DMS153 (cell line): ENCODE measurements at places on chromosomes 3 and 15.

DNA sequence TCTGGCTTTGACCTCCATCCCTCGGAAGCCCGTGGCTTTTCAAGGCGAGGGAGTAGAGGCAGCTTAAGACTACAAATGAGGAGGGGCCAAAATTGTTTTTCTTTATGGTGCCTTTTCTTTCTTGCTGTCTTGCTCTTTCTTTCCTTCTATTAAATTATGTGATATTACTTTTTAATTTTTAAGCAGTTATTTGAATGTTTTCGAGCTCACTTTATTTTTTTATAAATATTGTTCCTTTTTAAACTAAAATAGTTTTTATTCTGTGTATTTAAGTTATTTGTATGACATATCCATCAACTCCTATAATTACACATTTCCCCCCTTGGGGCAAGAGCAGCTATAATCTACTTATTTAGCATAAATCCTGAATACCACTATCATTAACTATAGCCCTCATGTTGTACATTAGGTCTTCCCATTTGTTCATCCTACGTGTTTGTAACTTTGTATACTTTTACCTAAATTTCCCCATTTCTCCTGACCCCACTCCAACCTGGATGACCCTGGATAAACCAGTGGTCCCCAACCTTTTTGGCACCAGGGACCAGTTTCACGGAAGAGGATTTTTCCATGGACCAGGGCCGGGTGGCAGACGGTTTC, 622 bp upstream of the PLSCR1 start:
- DNase-seq = no peak

- no peak for DNase-seq
Observed at GRCh38 chr15:63945838-63946298, 100.4 kb downstream of the DAPK2 start.

- no peak for DNase-seq
Observed at GRCh38 chr3:180048103-180048502, 11.4 kb upstream of the PEX5L start.

DNA sequence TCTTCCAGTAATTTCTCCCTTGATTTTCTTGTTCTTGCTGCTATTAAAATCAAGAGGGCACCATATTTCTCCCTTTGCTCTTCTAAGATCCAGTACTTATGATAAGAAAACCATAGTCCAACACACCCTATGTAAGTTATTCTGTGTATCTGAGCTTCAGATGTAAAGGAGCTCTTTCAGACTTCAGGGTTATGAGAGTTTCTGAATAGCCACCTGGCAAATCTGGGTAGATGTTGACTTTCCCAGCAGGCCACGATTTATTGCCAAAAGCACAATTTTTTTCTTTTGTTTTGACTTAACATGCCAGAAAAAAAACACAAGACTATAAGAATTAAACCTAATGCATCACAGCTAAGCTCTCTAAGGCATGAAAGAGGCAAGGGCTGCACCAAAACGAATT, 1045.0 kb downstream of the FHIT start:
- DNase-seq = no peak

DNA sequence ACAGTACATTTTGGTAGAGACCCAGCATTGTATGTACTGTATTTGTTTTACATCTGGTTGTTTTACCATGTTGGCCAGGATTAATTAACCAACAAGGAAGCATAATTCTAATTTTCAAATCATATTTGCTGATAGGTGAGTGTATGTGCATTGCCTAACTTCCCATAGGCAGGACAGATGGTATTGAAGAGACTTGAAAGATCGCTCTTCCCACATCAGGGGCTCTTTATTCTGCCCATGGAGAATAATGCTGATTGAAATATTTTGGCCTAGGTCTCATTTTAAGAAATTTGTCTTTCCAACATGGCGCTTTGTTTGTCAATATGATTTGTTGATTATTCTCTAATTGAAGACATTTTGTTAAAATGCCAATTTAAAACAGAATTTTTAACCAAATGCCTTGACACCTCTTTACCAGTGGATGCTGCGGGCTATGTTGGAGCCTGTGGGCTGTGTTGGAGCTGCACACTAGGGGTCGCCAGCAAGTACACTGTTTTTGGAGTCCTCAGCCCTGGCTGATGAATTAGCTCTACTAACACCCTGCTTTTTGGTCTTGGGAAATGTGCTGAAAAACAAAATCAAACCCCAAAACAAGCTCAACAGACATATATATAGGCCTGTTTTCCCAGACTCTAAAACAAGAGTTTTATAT, 5.3 kb downstream of the P2RY12 start:
- DNase-seq = no peak

GRCh38 chr15:65331811-65332210, 27.3 kb downstream of the RNU5B-1 start:
- no peak for DNase-seq

- peak; percentile 34 for DNase-seq
Observed at GRCh38 chr3:186493525-186494255, 50.5 kb downstream of the CRYGS start.

DNA sequence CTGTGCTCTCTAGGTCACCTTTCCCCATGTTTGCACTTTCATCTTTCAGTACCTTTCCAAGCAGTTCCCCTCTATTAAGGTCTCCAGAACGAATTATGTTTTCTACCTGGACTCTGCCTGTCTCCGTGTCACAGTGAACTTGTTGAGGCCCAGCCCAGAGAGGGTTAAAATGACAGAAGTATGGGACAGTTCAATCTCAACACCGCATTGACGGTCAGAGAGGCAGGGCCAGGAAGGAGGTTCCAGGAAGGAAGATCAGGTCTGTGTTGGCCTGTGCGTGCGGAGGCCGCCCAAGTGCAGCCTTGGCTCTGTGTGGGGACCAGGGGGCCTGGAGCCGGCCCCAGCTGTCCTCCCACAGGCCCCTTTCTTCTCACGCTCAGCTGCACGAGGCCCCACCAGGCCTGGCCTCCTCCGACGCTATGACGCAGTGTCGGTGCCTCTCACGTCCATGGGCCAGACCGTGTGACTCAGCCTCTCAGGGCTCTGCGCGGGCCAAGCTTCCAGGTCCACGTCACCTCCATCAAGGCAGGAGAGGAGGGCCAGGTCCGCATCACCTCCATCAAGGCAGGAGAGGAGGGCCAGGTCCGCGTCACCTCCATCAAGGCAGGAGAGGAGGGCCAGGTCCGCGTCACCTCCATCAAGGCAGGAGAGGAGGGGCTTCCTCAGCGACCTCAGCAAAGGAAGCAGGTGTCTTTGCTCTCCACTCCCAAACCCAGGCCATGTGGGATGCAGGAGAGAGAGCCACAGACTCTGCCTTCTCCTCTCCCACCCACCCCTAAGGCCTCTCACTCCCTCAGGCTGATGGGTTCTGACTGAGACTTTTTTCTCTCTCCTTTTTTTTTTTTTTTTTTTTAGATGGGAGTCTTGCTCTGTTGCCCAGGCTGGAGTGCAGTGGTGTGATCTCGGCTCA, 83.1 kb downstream of the CPN2 start:
- DNase-seq = no peak

GRCh38 chr3:125220183-125220582, 7.6 kb upstream of the SLC12A8 start:
- no peak for DNase-seq

GRCh38 chr15:69725957-69726356, 273.3 kb downstream of the RPLP1 start:
- DNase-seq = no peak

DNA sequence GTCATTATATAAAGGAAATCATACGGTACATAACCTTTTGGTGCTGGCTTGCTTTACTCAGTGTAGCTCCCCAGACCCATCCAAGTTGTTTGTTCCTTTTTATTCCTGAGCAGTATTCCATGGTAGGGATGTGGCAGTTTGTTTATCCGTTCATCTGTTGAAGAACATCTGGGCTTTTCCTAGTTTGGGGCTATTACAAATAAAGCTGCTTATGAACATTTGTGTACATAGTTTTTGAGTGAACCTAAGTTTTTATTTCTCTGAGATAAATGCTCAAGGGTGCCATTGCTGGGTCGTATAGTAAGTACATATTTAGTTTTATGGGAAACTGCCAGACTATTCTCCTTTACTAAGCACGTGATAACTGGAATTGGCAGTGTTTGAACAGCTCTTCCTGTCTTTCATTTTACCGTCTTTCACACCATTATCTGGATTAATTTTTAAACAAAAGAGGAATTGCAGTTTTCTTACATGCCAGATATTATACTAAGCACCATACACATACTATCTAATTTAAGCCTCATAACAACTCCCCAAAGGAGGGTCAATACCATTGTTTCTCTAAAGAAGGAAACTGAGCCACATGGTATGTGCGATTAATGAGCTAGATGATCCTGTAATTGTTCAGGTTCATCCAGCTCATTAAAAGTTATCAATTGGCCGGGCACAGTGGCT, 85.6 kb downstream of the PTPRG start:
- no peak for DNase-seq

DNA sequence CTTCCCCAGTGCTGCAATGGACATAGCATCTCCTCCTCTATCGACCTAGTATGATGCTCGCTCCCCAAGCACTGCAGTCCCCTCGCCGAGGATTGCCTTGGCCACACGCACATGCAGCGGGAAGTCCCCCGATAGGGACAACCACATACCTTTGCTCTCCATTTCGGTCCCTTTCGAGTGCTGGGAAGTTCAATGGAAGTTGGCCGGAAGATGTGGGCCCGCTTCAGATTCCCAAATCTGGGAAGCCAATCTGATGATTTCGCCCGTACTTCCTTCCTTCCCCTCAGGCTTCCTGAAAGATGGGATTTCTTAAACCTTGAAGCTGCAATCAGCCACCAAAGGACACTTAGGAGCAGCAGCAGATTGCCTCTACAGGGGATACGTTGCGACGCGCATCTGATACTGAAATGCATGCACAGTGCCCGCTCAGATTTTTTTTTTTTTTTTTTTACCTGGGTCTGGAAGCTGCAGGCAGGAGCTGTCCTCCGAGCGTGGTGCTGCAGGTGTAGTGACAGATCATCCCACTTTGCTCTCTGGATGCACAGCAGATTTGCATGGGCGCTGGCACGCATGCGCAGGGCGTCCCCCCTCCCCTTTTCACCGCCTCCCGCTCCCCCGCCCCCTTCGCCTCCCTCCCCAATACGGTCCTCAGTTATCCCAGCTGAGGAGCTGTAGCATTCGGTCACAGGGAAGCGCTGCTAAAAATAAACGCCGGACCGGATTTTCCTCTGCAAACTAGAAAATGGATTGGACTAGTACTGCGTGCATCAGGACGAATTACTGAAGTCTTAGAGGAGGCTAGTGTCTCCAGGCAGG, at the start of gene FGF12:
FGF12 (minus strand) TSS at position 510 of the 816 bp plus-strand sequence.
- peak; percentile 82 for DNase-seq

DNA sequence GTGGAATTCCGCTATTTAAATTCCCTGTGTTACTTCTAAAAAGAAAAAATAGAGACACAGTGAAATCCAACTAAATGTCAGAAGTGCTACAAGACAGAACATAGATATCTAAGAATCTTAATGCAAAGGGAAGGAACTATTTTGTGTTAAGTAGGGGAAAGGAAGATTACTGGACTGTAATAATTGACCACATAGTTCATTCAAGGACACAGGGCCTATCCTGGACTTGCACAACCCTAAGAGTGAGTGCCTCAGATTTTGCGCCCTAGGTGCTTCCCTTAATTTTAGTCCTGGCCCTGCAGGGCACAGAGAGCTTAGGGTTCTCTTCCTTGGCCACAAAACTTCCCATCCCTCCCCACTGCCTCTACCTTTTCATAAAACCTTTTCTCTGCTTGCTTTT, 3.5 kb upstream of the IL20RB start:
- DNase-seq = no peak

DNA sequence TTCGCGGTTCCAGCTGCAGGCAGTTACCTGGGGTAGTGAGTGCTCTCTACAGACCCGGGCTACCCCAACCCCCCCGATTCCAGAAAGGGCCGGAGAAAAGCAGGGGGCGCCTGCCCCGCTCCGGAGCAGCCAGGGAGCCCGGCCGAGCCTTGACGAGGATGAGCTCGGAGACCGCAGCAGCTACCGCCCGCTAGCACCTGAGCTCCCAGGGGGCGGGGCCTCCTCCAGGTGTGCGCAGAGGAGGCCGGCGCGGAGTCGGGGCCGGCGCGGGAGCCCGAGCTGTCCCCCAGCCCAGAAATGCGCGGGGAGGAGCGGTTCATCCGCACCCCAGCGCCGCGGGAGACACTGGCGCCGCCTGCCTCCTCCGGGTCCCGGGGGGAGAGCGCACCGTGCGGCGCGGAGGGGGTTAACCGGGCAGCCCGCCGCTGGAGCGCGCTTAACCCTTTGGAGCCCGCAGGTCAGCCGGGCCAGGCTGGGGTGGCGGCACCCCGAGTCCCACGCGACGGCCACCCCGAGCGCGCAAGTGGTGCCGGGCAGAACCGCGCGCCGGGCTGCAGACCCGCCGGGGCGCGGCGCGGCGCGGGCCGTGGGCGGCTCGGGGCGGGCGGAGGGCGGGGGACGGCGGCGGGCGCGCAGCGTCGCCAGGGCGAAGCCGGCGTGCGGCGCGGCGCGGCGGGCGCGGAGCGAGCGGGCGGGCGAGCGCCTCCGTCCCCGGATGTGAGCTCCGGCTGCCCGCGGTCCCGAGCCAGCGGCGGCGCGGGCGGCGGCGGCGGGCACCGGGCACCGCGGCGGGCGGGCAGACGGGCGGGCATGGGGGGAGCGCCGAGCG, at the start of gene CACNA1D:
CACNA1D (plus strand) TSS at position 649 of the 829 bp plus-strand sequence. CDS start 556 bp downstream, outside the sequence.
- DNase-seq = peak; percentile 49

- no peak for DNase-seq
Observed at GRCh38 chr3:60912142-60912541, 339.1 kb downstream of the FHIT start.

DNA sequence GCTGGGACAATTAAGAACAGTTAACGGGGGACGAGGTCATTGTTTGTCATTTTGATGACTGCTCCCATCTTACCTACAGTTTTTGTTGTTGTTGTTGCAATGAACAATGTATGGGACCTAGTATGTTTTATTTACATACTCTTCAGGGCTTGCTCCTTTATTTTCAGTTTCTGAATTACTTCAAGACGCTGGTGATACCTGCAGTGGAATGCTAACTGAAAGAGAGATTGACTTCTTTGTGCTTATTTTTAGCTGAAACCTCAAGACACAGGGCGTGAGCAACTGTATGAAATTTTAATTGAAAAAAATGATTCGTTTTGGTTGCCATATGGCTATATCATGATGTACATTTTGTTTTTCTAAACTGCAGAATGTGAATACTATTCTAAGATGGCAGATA, 297.9 kb downstream of the EDEM1 start:
- no peak for DNase-seq

DNA sequence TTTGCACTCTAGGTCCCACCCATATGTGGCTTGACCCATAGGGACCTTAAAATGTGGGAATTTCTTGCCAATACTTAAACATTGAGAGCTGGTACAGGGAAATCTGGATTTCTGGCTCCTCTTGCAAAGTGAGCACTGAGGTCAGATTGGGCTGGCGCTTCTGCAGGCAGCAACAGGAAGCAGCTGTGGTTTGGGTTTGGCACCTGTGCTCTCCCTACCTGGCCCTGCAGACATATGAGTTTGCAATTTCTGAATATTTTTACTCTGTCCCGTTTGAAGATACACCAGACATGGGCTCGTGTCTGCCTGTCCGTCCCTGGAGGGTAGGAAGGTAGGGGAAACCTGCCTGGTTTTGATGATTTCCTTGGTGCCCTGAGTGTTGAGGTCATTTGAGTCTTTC, 74.8 kb upstream of the SEC13 start:
- no peak for DNase-seq

GRCh38 chr3:116476691-116477090, 31.4 kb upstream of the LSAMP start:
- no peak for DNase-seq
